A549 treated with GW870086 at 1 μM for 4 hours (cell line): ENCODE measurements at places on chromosomes 4 and X. TPM values are rescaled to one million over a fixed set of nuclear protein-coding genes. Genes with fewer than 3 reads are reported as not detected.

The MAGEB3 gene
- not detected in 5 replicates for total RNA-seq

The STBD1 gene
- 9.5 to 11.5 TPM (median 10.1 TPM) in 5 replicates for total RNA-seq

The SGCB gene
- 17.5 to 18.9 TPM (median 18.2 TPM) in 5 replicates for total RNA-seq

The ATP1B4 gene
- total RNA-seq = 0.03 TPM in 1 of 5 replicates, not detected in the others

The BST1 gene
- 15.9 to 18.1 TPM (median 16.9 TPM) in 5 replicates for total RNA-seq

The RIBC1 gene
- total RNA-seq = 0.57 to 1.3 TPM (median 0.78 TPM) in 5 replicates

The TRPC3 gene
- total RNA-seq = 0.05 to 0.11 TPM (median 0.06 TPM) in 4 of 5 replicates, not detected in the other

The TLR6 gene
- total RNA-seq = 1.8 to 3.3 TPM (median 2.7 TPM) in 5 replicates

The TMEM271 gene
- not detected in 5 replicates for total RNA-seq

The NPNT gene
- 0.28 to 0.48 TPM (median 0.40 TPM) in 5 replicates for total RNA-seq

The GSX2 gene
- not detected in 5 replicates for total RNA-seq

The USP51 gene
- total RNA-seq = 0.31 to 0.67 TPM (median 0.51 TPM) in 5 replicates

The NXF2B gene
- total RNA-seq = not detected in 5 replicates

The ZNF711 gene
- 0.53 to 1.0 TPM (median 0.80 TPM) in 5 replicates for total RNA-seq

The PDZD4 gene
- total RNA-seq = 2.2 to 4.1 TPM (median 3.4 TPM) in 5 replicates

The USP38 gene
- 7.7 to 10.5 TPM (median 8.9 TPM) in 5 replicates for total RNA-seq

The KCND1 gene
- 0.72 to 1.2 TPM (median 1.1 TPM) in 5 replicates for total RNA-seq

The C4orf51 gene
- total RNA-seq = not detected in 5 replicates

The TNMD gene
- total RNA-seq = not detected in 5 replicates
